ENCODE measurements at places on chromosomes 3 and 15.

GRCh38 chr3:196569003-196569516 is 600 bp downstream of the FBXO45 start:
- peak; percentile 29 for DNase-seq

DNA sequence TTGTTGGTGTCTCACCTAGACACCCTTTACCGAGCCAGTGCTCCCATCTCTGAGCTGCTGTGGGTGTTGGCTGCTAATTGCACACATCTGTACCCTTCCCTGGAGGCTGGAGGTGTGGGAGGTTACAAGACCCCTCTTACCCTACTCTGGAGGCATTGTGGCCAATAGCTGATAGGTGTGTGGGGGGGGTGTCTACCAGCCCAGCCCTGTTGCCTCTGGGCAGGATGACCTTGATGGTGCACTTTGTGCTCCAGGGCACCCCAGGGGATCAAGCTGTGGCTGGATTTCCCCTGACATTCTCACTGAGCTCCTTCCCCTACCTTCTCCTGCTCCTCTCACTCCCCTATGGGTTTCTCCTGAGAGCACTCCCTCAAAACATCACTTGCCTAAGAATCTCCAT is 104.7 kb upstream of the ADPGK start:
- no peak for DNase-seq

- DNase-seq, result no peak
Observed at GRCh38 chr15:63088533-63089245, 33.0 kb upstream of the LACTB start.

DNA sequence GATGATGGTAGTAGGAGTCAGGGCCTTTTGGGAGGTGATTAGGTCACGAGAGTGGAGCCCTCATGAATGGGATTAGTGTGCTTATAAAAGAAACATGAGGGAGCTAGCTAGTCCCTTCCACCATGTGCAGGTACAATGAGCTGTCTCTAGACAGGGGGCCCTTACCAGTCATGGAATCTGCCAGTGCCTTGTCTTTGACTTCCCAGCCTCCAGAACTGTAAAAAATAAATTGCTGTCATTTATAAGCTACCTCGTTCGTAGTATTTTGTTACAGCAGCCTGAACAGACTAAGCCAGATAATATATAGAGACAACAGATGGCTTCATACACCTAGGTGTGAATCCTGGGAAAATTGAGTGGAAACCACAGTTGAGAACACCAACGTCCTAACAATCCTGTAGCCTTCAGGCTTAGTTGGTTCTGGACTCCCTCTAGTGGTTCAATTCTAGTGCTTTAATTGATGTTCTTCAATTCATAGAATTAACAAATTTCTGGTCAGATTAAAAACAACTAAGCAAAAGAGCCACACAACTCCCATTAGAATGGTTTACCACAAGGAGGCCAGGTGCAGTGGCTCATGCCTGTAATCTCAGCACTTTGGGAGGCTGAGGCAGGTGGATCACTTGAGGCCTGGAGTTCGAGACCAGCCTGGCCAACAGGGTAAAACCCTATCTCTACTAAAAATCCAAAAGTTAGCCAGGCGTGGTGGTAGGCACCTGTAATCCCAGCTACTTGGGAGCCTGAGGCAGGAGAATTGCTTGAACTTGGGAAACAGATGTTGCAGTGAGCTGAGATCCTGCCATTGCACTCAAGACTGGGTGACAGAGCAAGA is 21.3 kb upstream of the GATM start:
- peak; percentile 68 for DNase-seq

DNA sequence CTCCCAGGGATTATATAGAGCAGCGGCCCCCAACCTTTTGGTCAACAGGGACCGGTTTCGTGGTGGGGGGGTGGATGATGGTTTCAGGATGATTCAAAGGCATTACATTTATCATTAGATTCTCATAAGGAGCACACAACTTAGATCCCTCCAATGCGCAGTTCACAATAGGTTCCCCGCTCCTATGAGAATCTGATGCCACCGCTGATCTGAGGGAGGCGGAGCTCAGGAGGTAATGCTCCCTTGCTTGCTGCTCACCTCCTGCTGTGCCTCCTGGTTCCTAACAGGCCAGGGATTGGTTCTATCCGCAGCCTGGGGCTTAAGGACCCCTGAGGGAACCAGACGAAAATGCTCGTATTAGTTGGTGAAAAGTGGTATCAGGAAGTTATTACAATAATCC is 1.3 kb upstream of the HACD2 start:
- DNase-seq, result peak; percentile 48

- no peak for DNase-seq
Observed at GRCh38 chr3:141128126-141128777, 77.1 kb downstream of the SPSB4 start.

- DNase-seq, result no peak
Observed at GRCh38 chr15:84816694-84817465, at the start of gene ALPK3. TSS of gene ALPK3 (plus strand) at chr15:84817356. CDS start at chr15:84817453, 97 bp downstream.

- DNase-seq, result no peak
Observed at GRCh38 chr15:99224372-99225214, 24.8 kb downstream of the TTC23 start.

DNA sequence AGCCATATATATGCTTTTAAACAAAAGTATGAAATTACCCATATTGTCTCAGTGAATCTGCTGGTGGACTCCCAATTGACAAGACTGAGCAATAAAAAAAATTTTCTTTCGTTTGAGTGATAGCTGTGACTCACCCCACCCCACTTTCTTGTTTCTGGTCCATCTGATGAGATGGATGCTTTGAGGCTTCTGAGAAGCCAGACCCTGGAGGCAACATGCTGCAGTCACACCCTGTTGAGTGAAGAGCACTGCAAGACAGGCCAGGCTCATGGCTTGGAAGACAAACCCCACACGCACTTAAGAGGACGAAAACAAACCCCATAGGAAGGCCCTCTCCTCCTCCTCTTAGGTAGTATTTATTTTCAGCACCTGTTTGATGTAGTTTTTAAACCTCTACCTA is 276.0 kb upstream of the TTC14 start:
- no peak for DNase-seq

DNA sequence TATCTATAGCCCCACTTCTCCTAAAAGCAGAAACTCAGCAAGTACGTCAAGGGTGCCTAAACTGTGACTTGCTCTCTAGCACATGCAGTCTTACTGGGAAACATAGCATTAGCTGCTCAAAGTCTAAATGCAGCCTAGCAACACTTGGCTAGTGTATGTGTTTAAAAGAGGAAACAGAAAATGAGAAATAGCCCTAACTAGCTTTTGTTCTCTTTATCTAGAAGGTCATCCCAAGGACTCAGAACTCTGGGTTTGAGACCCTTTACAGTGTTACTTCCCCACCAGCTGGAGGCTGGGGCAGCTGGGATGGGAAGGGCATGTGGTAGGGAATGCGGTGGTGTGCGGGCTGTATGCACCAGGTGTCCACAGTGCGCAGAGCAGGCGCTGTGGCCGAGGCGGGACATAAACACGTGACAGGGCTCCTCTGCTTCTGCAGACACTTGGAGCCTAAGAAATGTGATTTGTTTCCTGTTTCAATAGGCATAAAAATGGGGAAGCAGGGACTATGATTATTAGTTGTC is 13.3 kb downstream of the ETV5 start:
- DNase-seq, result no peak

DNA sequence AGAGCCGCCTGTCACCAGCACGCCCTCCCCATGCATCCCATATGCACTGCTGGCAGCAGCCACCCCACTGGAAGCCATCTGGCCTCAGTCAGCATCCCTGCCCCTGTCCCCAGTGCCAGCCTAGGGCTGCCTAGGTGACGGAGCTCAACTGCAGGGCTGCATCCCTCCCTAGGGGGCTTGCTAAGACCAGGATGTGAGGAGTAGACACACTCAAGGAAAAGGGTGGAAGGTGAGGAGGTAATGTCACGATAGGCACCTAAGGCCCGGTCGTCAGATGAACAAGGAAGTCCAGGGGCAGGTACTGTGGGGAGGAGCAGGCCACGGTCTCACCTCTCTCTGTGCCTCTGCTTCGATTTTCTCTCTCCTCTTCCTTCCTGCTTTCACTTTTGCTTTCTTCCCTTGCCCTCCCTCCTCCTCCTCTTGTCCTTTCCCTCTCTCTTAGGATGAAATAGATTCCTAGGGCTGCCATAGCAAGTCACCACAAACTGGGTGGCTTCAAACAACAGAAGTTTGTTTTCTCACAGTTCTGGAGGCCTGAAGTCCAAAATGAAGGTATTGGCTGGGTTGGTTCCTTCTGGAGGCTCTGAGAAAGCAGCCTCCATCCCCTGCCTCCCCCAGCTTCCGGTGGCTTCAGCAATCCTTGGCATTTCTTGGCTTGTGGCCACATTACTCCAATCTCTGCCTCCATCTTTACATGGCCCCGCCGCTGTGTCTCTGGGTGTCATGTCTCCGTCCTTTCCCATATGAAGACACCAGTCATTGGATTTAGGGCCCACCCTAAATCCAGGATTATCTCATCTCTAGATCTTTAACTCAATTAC is 298.3 kb downstream of the SHQ1 start:
- no peak for DNase-seq

- no peak for DNase-seq
Observed at GRCh38 chr3:28586325-28586724, 237.7 kb upstream of the AZI2 start.

- no peak for DNase-seq
Observed at GRCh38 chr15:100341239-100341749, 481 bp downstream of the ADAMTS17 start.

- no peak for DNase-seq
Observed at GRCh38 chr3:69542089-69542804, 156.4 kb upstream of the FRMD4B start.

DNA sequence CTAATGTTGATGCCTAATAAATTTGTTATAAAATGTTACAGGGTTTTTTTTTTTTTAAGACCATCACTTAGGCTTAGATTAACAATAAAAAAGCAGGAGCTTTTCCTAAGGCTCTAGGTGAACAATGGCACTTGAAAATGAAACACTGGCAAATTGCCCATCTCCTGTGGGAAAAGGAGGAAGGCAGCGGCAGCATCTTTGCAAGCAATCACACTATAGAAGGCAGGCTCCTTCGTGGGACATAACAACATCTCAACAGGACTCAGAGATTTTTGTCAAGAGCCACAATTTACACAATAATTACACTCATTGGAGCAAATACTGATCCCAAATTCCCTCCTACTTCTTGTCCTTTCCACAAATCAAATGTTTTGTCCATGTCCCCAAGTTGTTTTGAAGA is 646.7 kb downstream of the ROBO2 start:
- DNase-seq, result no peak

- no peak for DNase-seq
Observed at GRCh38 chr3:107514453-107514852, 8.3 kb upstream of the BBX start.

DNA sequence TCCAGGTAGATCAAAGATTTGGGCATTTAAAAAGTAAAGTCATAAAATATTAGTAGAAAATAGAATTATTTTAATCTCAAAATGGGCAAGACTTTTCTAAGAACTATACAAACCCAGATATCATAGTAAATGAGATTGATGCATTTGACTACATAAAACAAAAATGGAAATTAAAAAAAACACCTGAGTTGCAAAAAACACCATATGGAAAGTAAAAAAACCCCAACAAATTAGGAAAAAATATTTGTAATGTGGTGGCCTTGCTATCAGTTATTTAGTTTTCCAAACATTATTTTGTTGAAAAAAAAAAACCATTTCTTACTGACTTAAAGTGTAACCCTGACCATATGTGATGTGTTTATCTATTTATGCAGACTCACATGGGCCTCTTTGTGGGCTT is 97.2 kb downstream of the PDCD6IP start:
- DNase-seq, result no peak

DNA sequence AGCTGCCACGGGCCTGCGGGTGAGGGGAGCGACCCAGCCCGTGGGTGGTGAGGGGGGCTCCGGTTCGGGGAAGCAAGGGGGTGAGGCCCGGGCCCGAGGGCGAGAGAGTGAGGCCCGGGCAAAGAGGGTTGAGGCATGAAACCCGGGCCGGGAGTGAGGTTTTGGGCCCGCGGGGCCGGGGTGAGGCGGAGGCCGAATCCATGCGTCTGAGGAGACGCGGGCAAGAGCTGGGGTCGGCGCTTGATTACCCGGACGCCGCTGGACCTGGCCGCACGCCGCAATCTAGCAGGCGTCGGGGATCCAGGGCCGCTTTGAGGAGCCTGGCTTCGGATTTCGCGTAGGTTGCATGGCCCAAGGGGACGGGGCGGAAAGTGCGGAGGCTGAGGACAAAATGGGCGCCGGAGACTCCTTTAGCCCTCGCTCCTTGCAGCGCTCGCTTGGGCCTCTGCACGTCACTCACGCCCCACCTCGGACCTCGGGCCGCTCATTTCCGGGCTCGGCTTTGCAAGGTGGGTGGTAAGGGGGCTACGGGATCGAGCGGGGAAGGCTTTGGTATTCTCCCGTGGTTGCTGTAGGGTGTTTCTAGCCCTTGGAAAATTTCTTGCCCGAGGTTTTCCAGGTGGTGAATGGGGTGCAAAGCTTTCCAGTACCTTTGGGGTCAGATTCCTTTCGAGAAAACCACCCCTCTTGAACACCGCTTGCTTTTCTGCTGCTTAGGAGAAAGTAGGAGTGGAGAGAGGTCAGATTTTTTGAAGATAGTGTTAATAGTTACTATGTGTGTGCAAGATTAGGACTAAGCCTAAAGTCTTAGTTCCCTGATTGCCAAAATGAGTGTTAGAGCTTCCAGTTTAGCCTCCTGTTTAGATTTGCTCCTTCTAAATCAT is 827 bp downstream of the SLC25A36 start:
- peak; percentile 16 for DNase-seq

Data from HFFc6 (cell line).